ENCODE measurements at places on chromosomes 7 and 10. TPM values are rescaled to one million over a fixed set of nuclear protein-coding genes. Genes with fewer than 3 reads are reported as not detected.

Gene EEF1AKMT2
- total RNA-seq: 23.3 TPM

Gene WBP1L
- total RNA-seq: 55.2 TPM

Gene HOXA10
- total RNA-seq: 15.3 TPM

Gene NKX1-2
- not detected for total RNA-seq

Gene TCAF2
- 14.3 TPM for total RNA-seq

Gene TAS2R41
- total RNA-seq: not detected

Gene PNLIP
- total RNA-seq: not detected

DNA sequence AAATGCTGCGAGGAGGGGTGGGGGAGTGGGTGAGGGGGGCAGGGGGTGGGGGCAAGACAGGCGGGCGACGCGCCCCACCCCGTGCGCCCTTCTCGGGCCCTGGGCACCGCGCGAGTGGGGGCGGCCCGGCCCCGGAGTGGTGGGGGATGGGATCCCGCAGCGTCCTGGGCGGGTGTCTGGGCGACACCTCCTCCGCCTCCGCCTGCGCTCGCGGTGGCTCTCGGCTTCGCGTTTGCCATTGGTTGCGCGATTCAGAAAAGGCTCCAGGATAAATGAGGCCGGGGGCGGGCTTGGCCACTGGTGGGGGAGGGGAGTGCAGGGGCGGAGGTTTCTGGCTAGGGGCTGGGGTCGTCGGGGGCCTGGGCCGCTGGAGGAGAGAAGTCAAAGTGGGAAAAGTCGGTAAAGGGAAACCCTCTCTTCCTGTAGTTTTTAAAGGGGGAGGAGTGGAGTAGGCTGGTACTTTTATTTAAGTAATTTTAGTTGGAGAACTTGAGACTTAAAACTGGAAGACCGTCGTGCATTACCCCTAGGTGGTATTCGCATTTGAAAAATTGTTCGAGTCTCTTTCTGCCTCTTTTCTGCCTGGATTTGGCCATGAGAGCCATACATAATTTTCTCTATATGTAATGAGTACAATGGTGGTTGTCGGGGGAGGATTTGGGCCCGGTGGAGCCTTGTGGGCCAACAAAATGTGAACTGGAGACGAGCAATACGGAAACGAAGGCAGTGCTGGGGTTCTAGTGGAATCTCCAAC lies 992 bp upstream of the IGF2BP3 start:
- DNase-seq: no peak

DNA sequence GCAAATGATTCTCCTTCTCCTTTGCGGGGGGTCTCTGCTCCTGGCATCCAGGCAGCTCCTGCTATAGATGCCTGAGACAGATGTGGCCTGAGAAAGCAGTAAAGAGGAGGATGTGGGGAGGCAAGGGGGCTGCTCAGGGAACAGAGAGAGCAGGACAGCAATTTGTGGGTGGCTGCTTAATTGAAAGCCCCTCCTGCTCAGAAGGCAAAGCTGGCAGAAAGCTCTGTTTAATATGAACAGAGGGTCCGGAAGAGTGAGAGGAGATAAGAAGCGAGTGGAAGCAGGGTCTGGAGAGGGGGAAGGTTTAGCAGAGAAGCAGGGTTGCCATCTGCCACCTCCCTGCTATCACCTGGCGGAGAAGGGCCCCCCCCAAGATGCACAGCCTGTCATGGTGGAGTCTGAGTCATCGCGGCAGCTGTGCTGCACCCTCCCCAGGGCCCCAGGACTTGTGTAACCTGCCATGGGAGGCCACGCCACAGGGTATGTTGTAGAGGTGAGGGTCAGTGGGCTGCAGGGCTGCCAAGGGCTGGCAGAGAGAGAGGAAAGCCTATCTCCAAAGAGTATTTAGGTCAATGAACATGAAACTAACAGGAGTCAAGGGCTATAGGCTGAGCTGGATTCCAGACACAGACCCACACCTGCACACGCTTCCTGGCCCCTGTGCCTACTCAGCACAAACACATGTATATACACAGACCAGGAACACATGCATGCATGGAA lies 1109.8 kb upstream of the AUTS2 start:
- no peak for DNase-seq

DNA sequence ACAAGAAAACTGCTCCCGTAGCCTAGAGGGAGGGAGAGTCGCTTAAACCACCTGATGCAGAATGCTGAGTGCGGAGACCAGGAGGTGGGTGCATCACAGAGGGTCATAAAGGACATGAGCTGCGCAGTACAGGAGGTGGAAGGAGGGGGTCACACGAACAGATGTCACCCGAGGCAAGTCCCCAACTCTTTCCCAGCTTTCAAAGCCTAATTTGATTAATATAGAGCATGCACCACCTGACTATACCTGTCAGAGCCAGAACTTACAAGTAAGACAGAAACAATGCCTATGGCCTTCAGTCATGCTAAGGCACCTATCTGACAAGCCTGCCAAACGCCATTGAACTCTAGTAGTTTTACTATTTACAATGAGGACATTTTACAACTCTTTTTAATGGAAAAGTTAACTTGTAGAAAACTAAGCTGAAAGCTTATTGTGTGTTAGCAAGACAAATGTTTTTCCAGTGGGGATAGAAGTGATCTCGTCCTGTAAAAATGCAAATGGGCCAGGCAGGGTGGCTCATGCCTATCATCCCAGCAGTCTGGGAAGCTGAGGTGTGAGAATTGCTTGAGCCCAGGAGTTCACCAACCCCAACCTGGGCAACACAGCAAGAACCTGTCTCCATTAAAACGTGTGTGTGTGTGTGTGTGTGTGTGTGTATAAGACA lies 1.1 kb upstream of the VOPP1 start:
- peak; percentile 29 for DNase-seq

DNA sequence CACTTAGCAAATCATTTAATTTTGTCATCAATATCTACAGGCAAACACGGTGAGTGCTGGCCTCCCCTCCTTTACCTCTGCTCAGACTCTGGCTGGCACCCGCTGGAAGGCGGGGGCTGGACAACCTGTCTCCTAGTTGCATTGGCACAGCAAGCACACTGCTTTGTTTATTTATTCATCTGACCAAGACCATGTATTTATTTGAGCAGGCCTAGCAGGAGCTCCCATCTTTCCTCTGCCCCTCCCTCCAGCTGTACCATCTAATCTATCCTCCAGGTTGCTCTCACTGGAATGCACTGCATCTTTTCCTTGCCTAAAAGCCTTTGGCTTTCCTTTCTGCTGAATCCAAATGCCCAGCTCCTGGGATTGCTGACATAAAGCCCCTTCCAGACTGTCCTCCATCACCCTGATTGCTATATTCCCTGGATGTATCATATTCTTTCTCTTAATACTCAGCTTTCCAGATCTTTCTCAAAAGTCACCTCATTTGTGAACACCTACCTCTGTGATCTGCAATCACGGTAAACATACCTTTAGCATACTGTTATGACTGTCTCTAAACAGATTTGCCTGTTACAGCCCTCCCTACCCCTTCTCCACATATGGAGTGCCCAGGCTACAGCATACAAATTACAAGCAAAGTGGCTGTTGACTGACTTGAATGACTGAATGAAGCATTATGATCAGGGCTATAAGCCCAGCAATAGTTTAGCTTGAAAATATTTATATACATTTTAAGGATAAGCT lies 9.6 kb downstream of the ELMO1 start:
- DNase-seq: no peak

- DNase-seq: no peak
These were observed 712 bp upstream of the CPVL start for GRCh38 chr7:29146888-29147609.

DNA sequence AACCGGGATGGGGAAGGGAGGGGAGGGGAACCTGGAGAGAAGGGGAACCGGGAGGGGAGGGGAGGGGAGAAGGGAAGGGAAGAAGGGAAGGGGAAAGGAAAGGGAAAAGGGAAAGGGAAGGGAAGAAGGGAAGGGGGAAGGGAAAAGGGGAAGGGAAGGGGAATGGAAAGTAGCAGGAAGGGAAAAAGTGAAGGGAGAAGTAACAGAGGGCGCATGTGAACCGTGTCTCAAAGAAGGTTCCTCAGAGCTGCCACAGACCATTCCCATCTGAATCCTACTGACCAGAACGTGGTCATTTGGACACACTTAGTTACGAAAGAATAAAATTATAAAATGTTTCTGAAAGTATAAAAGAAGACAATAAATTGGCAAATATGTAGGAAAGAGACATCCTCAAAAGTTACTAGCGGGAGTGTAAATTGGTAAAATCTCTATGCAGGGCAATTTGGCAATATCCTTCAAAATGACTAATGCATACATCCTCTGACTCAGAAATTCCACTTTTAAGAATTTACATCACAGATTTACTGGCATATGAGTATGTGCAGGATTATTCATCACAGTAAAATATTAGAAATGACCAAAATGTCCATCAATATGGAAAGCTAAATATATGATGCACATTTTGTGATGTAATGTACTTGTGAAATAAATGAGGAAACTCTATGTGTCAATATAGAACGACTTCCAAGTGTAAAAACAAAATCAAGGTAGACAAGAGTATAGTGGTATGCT lies 12.9 kb downstream of the C10orf67 start:
- no peak for DNase-seq

DNA sequence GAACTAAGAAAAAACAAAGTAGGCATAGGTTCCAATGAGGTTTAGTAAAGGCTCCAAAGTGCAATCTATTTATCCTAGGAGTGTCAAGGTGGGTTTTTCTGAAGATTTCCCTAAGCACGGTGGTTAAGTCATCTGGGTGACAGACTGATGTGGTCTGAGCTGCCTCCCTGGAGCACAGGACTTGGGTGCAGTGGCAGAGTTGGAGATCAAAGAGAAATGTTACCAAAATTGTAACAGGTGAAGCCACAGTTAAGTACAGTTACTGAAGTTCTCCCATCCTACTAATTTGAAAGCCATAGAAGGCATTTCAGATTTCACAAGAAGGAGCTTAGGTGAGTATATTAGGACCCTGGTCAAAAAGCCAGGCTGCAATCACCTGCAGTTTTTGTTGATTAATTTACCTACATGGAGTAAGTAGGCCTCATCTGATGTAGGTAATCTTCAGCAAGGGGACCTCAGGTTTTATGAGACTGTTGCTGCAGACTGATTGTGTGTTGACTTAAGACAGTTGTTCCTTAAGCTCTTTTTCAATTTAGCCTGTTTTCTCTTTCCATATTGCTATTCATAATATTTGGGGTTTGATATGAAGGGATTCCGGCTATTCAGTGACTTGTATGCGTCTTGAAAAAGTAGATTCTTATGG lies 3.0 kb downstream of the DLX6 start:
- DNase-seq: no peak

DNA sequence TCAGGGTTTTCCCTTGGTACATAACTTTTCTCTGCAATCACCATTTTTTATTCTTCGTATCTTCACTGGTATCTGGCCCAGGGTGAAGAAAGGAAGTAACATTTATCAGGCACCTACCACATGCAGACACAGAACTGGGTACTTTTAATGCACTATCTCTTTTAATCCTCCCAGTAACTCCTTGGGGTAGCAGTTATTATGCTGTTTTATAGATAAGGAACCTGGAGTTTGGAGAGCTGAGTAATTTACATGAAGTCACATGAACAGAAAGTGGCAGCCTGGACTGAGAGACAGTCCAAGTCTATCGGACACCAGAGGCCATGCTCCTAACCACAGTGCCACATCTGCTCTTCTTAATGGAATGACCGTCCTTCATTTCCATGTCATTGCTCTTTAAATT lies 117.1 kb upstream of the PODXL start:
- DNase-seq: no peak

- no peak for DNase-seq
These were observed 18.8 kb downstream of the CDC123 start for GRCh38 chr10:12214763-12215218.

GRCh38 chr7:32871624-32872371 lies 19.8 kb downstream of the KBTBD2 start:
- no peak for DNase-seq

DNA sequence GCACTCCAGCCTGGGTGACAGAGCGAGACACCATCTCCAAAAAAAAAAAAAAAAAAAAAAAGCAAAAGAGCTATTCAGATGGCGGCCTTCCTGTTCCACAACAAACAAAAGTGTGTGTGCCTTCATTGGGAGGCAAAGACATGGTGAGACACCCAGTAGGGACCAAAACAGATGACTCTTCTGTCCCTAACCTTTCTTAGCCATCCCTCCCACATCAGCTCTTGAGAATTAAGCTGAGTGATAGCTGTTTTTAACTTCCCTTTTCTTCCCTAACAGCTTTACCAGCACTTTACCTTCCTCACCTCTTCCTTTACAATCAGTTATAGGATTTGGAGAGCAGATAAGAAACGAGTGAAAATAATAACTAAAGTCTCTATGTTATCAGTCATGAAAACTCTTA lies 48.2 kb downstream of the ARMH3 start:
- no peak for DNase-seq

DNA sequence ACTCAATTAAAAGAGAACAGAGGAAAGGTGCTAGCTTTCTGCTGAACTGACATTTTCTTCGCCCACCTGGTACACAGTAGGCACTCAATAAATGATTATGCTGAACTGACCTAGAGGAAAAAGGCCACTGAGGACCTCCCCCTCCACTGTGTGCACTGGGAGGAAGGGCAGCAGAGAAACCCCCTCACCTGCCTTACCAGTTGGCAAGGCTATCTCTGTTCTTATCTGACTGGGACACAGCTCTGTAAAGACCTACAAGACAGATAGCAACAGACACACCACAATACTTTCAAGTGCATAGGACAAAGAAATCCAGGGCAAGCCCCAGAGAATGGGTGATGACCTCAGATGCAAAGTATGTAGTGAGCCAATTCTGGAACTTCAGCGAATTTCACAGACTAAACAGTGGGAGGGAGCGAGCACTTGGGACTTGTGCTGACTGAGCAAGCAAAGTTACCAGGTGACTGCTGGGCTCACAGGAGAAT lies 30.4 kb downstream of the PDLIM1 start:
- DNase-seq: no peak

DNA sequence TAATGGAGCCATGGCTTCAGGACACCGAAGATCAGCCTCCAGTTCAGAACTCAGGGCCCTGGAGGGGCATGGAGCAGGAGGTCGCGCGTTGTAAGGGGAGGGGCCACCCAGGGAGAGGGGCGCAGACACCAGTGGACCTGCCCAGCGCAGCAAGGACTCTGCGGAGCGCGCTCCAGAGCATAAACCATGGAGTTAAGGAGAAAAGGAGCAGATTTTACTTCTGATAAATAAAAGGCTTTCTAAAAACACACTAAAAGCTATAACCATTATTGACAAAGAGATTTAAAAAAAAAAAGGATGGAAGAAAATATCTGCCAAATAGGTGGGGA lies 10.5 kb downstream of the CALY start:
- DNase-seq: no peak

- DNase-seq: no peak
These were observed 31.3 kb downstream of the ZNF783 start for GRCh38 chr7:149293338-149293737.

GRCh38 chr10:68989317-68989990 lies 851 bp downstream of the KIFBP start:
- DNase-seq: no peak

DNA sequence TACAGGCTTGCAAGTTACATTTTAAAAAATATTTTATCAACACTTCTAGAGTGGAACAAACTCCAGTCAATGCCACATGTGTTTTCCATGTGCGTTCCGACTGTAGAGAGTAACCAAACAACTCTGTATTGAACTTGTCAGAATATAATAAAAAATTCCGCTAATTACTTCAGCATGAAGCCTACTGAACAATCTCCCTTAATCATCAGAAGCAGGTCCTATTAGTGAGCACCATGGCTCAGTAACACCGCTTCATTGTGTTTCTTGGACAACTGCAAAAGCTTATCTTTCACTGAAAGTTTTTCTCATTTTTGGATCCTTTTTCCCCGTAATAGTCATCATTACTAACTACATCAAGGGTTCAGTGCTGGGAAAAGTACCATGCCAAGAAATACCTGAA lies 117.0 kb downstream of the MKX start:
- DNase-seq: no peak
